ENCODE measurements at places on chromosomes 5 and 9. TPM values are rescaled to one million over a fixed set of nuclear protein-coding genes. Genes with fewer than 3 reads are reported as not detected.

AK8 gene
- polyA plus RNA-seq: 0.06 TPM

LHX3 gene
- not detected for polyA plus RNA-seq

CCL27 gene
- polyA plus RNA-seq: not detected

PCDHGC3 gene
- 9.2 TPM for polyA plus RNA-seq

IFNA21 gene
- not detected for polyA plus RNA-seq

CDKN2B-AS1 gene
- polyA plus RNA-seq: 0.44 TPM

PCDHGA7 gene
- 0.68 TPM for polyA plus RNA-seq

EQTN gene
- not detected for polyA plus RNA-seq

ENHO gene
- polyA plus RNA-seq: 0.10 TPM

SLC22A4 gene
- 6.3 TPM for polyA plus RNA-seq

LURAP1L gene
- 1.5 TPM for polyA plus RNA-seq

BASP1 gene
- 58.5 TPM for polyA plus RNA-seq

TRIM7 gene
- polyA plus RNA-seq: 2.2 TPM

ADGRD2 gene
- not detected for polyA plus RNA-seq

PCDHA4 gene
- 0.26 TPM for polyA plus RNA-seq

- no peak for DNase-seq
These were observed 180.4 kb upstream of the ANKRD55 start for GRCh38 chr5:56413546-56413945.

- no peak for DNase-seq
These were observed 25.4 kb downstream of the GPR21 start for GRCh38 chr9:123058834-123059233.

GRCh38 chr9:5651246-5651645 lies 22.3 kb downstream of the RIC1 start:
- peak; percentile 18 for DNase-seq

GRCh38 chr5:178590141-178590923 lies at the start of gene COL23A1:
Gene COL23A1 (minus strand): TSS chr5:178590393.
- peak; percentile 55 for DNase-seq

- DNase-seq: peak; percentile 91
These were observed 27.6 kb downstream of the ALDH1A1 start for GRCh38 chr9:72925126-72925789.

- DNase-seq: no peak
These were observed 158.2 kb downstream of the DENND1A start for GRCh38 chr9:123771690-123772089.

DNA sequence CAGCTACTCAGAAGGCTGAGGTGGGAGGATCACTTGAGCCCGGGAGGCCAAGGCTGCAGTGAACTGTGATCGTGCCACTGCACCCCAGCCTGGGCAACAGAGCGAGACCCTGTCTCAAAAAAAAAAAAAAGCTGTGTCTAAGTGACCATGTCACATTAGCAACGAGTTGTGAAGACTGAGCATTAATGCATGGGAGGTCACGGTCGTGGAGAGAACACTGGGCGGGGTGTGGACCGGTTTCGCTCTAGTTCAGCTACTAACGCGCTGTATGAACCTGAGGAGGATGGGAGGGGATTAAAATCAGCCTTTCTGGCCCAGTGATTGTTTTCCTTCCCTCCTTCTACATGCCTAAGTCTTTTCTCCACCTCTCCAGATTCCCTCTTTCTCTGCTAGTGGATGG lies 56.7 kb upstream of the CARTPT start:
- DNase-seq: no peak

DNA sequence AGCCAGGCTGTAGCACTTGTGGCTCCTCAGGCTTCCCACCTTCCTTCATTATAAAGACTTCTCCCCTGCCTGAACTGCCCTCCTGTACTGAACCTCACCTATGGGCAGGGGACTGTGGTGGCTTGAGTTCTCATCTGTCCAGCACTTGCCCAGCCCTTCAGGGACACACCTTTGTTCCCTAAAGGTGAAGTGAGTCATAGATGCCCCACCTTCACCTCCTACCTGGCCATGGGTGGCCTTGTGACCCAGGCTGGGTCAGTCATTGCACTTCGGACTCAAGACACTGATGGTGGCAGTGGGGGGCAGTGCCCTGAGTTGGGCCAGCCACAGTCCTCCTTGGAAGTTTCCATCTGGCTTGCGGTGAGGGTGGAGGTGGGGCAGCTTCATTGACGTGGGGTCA lies 26.1 kb upstream of the PSD2 start:
- no peak for DNase-seq

DNA sequence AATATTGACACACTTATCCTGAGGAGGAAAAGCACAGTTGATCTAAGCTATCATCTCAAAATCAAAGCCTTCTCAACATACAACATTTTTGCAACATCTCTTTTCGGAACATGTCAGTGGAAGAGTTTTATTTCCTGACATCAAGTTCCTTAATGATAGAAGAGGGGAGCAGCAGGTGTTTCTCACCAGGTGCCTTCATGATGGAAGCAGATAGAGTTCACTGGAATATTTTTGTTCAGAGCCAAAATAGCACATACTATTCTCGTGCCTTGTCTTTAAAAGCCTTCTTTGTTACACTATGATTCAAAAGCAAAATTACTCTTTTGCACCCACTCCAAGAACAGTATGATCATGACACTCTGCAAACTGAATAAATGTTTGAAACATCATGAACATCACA lies 176.9 kb upstream of the CCNG1 start:
- DNase-seq: no peak

DNA sequence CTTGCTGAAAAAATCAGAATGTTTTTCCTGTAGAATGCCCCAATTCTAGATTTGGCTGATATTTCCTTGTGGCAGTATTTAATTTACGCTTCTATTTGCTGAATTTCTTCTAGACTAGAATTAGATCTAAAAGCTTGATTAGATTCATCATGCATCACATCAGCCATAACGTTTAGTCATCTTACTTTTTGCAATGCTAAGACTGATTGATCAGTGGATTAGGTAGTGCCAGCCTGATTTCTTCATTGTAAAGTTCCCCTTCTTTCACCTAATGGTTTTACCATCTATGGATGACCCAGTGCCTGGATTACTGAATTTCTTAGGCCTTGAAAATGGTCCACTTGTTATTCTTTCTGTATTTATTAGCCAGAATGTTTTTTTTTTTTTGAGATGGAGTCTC lies 83.9 kb downstream of the PBX3 start:
- DNase-seq: no peak

DNA sequence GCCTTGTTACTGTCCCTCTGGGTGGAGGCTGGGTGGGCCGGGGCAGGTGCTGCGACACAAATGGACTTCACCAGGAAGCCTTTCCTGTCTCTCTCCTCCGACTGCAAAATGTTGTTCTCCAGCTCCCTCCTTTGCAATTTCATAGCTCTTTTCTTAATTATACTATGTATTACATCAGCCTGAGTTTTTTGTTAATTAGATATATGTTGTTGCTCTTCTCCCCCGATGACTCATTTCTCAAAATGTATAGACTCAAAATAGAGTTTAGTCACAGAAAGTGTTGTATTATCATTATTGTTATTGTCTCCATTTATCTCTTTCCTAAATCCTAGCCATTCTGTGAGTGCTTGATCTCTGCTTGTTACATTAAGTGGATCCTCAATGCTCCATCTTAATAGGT lies 122.4 kb upstream of the OSMR start:
- DNase-seq: no peak

DNA sequence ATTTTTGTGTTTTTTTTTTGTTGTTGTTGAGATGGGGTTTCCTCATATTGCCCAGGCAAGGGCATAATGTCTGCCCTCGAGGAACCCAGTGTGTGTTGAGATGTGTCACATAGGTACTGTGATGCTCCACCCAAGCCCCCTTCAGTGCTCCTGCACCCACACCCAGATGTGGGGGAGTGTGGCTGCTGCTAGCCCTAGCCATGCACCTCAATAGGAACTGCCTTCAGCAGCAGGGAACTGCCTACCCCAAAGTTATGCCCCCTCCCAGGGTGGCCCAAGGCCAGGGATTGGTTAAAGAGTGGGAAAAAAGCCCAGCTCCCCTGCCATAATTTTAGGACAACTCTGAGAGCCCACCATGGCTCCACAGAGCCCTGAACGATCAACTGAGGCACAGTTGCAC lies 33.3 kb upstream of the EPB41L4B start:
- no peak for DNase-seq

- no peak for DNase-seq
These were observed 43.5 kb upstream of the RNF38 start for GRCh38 chr9:36443581-36443980.

- no peak for DNase-seq
These were observed 648.5 kb downstream of the MTRR start for GRCh38 chr5:8517456-8517855.

GRCh38 chr9:12640016-12640587 lies 53.1 kb upstream of the TYRP1 start:
- DNase-seq: peak; percentile 64

- no peak for DNase-seq
These were observed 14.4 kb upstream of the SLC22A4 start for GRCh38 chr5:132279801-132280200.

DNA sequence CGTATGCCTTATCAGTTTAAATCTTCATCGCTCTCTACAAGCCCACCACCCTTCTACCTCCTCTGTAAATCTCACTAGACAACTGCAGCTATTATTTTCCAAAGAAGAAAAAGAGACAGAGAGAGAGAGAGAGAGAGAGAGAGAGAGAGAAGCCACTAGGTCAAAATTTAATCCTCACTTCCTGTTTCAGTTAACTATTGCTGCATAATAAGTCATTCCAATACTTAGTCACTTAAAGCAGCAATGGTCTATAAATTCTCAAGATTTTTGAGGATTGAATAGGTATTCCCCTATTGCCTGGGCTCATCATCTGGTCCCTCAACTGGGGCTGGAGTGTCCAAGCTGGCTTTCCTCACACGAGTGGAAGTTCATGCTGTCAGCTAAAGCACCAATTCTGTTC lies 68.8 kb downstream of the ITGA1 start:
- no peak for DNase-seq

DNA sequence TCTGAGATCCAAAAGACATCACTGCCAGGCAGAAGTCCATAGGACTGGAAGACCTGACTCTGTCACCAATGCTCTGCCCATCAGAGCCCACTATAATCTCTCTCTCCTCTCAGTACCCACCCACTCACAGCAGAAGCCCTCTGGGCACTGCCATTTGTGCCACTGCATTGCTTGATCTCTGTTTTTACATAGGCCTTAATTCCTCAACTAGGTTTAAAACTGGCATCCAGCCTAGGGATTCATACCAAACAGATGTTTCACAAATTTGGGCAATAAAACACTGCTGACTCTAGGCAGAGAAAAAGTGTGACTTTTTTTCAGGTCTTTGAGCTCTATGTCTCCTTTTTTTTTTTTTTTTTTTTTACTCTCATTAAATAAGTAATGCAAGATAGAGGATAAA lies 91.1 kb upstream of the RANBP3L start:
- no peak for DNase-seq

DNA sequence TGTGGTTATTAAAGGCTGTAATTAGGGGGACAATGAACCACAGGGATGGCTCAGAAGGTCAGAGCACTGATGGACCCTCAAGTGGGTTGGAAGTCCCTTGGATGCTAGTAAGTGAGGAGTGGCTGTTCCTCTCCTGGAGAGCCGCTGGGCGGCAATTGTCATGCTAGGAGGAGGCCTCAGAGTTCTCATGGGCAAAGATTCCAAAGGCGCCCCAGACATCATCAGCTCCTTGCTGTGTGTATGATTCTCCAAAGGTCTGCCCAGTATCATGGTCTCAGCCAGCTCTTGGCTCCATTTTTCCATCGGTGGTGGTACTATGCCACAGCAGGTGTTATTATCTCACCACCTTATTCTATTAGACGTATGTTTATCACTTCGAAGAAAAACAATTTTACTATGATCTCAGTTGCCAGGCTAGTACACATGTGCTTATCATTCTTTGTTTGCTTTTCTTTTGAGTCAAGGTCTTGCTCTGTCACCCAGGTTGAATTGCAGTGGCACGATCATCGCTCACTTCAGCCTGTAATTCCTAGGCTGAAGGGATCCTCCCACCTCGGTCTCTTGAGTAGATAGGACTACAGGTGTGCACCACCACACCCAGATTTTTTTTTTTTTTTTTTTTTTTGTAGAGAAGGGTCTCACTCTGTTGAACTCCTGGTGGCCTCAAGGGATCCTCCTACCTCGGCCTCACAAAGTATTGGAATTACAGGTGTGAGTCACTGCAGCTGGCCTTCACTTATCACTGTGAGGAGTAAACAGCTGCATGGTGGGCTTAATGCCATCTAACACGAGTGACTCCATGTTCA lies 46.8 kb downstream of the EXOSC2 start:
- no peak for DNase-seq

- DNase-seq: peak; percentile 27
These were observed 35.0 kb downstream of the PRELID2 start for GRCh38 chr5:145800181-145800580.

DNA sequence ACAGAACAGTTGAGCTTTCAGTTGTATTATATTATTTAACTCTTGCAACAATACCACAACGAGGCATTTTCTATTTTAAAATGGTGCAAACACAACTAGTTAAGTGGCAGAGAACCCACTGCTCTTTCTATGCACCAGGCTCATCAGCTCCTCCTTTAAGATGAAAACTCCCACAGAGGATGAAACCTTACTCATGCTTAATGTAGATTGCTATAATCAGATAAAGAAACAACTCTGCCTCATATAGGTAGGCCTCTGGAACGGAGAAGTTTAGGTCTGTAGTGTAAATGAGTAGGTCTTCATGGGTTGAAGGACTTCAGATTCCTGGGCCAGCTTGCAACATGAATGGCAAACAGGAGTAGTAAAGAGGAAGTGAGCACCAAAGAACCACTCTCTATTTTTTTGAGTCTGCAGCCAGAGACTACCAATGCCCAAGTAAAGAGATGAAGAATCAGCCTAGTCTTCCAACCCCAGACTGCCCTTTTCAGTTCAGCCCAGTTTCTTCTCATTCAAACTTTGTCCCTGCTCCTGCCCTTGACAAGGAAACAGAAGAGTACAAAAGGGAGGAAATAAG lies 33.9 kb downstream of the HACD4 start:
- DNase-seq: no peak

DNA sequence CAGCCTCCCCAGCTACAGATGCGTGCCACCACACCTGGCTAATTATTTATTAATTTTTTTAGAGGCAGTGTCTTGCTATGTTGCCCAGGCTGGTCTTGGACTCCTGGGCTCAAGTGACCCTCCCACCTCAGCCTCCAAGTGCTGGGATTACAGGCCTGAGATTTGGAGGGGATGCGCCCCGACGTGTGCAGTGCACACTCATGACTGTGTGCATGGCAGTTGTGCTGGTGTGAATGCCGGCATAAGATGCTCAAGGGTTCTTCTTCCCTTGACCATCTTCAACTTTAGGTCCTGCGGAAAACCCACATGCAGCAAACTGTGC lies 3.5 kb upstream of the SLC34A1 start:
- DNase-seq: no peak

DNA sequence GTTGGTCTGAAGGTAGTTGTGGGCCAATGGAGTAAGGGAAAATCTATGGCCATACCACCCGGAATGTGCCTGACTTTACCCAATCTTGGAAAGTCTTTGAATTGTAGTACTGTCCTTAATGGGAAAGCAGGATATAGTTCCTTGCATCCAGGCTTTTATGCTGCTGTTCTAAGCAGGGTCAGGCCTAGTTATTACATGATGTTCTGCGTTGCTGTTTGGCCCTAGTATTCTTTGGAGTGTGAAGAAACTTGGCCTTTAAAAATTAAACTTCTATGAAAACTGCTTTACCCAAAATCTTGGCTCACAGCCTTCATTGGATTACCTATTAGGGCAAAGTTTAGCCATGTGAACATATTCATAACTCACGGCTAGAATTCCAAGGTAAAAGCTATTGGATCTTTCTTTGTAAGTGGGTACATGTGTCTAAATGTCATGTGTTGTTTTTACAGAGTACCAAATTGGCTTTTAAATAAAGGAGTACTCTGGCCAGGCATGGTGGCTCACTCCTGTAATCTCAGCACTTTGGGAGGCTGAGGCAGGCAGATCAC lies 211.1 kb downstream of the DTWD2 start:
- DNase-seq: no peak

All from endothelial cell of umbilical vein (primary cell).